ENCODE measurements at places on chromosomes 6 and 20.

DNA sequence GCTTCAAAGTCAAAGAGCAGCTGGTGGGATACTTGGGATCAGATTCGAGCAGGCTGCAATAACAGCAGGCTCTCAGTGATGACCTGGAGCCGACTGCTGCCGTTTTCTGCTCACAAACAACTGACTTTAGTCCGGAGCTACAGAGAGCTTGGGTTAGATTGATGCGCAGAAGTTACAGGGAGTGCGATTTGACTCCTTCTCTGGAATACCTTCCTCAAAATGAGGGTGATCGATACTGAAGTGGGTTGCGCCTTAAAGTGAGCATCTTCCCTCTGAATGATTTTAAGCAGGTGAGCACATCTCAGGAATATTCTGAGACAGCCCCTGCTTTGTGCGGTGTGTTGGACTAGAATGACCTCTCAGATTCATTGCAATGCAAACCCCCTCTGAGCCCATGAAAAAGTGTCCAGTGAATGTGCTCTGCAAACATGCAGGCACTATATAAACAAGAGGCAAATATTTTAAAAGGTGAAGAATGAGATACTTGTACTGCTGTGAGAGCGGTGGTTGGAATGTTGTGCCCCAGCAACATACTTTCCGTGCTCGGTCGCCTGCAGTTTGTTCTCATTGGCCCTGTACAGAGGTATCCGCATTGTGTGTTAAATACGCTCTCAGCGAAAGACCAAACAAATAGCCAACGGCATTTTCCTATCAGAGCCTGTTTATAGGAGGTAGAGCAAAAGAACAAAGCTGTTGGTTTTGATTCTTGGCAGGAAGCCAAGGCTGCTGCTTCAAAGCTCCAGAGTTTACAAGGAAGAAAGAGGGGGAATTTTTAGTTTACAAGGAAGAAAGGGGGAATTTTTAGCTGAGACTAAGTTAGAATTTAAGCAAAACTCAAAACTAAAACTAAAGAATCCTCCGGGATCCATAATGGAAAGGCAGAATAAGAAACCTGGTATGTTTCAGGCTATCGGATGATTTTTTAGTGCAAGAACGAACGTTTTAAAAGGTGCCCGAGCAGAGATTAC is 67.7 kb downstream of the PHACTR2 start:
- no peak for DNase-seq

DNA sequence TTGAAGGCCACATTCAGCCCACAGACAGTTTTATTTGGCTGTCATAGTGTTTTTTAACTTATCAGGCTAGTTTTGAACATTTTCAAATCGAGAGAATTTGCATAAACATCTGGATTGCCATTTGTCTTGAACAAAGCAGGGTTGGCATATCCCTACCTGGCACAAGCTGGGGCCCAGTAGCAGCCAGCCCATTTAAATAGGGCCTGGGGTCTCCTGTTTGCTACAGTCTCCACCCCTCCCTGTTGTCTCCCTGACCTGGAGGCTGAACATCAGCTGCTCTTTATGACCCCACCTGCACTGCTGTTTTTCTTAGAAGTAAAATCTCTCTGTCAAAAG is 10.5 kb downstream of the BCAS4 start:
- DNase-seq = no peak

- DNase-seq = no peak
Observed at GRCh38 chr20:53492212-53492611, 101.4 kb downstream of the ZNF217 start.

GRCh38 chr6:144033816-144034735 is 26.0 kb upstream of the PLAGL1 start:
- DNase-seq = no peak

DNA sequence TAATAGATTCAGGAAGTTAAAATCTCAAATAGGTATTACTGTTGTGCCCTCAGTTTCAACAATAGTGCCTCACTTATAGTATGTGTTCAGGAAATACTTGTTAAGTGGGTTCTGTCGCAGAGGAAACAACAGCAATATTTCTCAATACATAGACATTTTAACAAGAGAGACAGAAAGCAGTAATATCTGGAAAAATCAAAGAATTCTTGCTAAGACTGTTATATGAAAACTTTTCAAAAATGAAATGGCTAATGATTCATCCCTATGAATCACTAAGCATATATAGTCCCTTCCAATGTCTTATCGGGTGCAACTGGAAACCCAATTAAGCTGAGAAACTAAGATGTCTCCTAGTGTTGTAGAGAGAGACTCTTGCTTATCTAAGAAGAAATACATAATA is 668.9 kb downstream of the TFAP2A start:
- DNase-seq = no peak

Measured in SK-N-DZ (cell line).